Naive thymus-derived CD4-positive, alpha-beta T cell (primary cell): ENCODE measurements at places on chromosomes 7 and 10. TPM values are rescaled to one million over a fixed set of nuclear protein-coding genes. Genes with fewer than 3 reads are reported as not detected.

DHX32 gene
- total RNA-seq, result 10.8 TPM

SUN1 gene
- 254 TPM for total RNA-seq

NCOA4 gene
- 106 TPM for total RNA-seq

ADCY1 gene
- not detected for total RNA-seq

COL26A1 gene
- total RNA-seq, result not detected

COL28A1 gene
- 0.38 TPM for total RNA-seq

GIMAP8 gene
- 20.4 TPM for total RNA-seq

CALML5 gene
- total RNA-seq, result not detected

FBH1 gene
- total RNA-seq, result 64.8 TPM

NME8 gene
- total RNA-seq, result 5.5 TPM

TUBGCP2 gene
- 69.5 TPM for total RNA-seq

LAMB4 gene
- total RNA-seq, result not detected

PANK1 gene
- 0.98 TPM for total RNA-seq

CREB5 gene
- total RNA-seq, result not detected in 2 replicates

CYP3A4 gene
- total RNA-seq, result not detected in 2 replicates

SLC18A2 gene
- total RNA-seq, result 1.1 TPM

LEP gene
- not detected in 2 replicates for total RNA-seq

ELAPOR2 gene
- 3.0 and 6.4 TPM in 2 replicates for total RNA-seq

MBL2 gene
- total RNA-seq, result not detected in 2 replicates

HABP2 gene
- total RNA-seq, result not detected

GIMAP2 gene
- total RNA-seq, result 80.3 TPM

ZNF12 gene
- 54.5 TPM for total RNA-seq

SPDYE3 gene
- total RNA-seq, result not detected

C1QL3 gene
- not detected for total RNA-seq

PROSER2 gene
- 2.2 TPM for total RNA-seq

MCM7 gene
- 168 TPM for total RNA-seq

SFMBT2 gene
- total RNA-seq, result 50.9 TPM

MKX gene
- 0.05 TPM in 1 of 2 replicates, not detected in the other for total RNA-seq

HOGA1 gene
- not detected for total RNA-seq

FGFBP3 gene
- total RNA-seq, result 1.5 and 1.9 TPM in 2 replicates

MGAM2 gene
- not detected for total RNA-seq

RARRES2 gene
- not detected for total RNA-seq

ASZ1 gene
- total RNA-seq, result not detected

CTNNA3 gene
- total RNA-seq, result 0.66 and 0.75 TPM in 2 replicates

GBX1 gene
- not detected for total RNA-seq

VPS41 gene
- total RNA-seq, result 65.0 and 66.3 TPM in 2 replicates

ZFAND4 gene
- total RNA-seq, result 18.7 and 21.4 TPM in 2 replicates
